ENCODE measurements at places on chromosomes 5 and 9.
A peak's percentile ranks its signal among the peaks of the same experiment; 100 is the strongest.

DNA sequence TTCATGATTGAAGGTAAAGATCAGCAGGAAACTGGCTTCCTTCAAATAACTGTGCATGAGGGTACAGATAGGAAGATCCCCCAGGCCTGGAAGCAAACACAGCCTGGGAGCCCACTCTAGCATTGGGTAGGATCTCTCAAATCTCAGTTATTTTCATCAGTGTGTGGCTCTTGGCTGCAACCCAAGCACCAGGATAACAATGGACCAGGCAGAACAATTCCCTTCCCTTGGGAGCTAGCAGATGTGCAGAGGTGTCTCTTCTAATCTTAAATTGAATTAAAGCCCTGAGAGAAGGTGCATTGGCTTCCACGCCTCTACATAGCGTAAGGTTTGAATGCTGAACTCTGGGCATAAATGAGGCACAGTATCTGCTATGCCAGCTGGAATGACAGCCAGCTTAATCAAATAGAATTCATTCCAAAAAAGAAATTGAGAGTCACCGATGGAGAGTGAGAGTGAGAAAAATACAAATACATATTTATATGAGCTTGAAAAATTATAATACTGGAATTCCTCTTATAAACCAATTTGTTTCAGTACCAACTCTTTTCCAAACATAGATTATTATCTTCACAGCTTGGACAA is 957.3 kb downstream of the CDH12 start:
- no peak for DNase-seq

DNA sequence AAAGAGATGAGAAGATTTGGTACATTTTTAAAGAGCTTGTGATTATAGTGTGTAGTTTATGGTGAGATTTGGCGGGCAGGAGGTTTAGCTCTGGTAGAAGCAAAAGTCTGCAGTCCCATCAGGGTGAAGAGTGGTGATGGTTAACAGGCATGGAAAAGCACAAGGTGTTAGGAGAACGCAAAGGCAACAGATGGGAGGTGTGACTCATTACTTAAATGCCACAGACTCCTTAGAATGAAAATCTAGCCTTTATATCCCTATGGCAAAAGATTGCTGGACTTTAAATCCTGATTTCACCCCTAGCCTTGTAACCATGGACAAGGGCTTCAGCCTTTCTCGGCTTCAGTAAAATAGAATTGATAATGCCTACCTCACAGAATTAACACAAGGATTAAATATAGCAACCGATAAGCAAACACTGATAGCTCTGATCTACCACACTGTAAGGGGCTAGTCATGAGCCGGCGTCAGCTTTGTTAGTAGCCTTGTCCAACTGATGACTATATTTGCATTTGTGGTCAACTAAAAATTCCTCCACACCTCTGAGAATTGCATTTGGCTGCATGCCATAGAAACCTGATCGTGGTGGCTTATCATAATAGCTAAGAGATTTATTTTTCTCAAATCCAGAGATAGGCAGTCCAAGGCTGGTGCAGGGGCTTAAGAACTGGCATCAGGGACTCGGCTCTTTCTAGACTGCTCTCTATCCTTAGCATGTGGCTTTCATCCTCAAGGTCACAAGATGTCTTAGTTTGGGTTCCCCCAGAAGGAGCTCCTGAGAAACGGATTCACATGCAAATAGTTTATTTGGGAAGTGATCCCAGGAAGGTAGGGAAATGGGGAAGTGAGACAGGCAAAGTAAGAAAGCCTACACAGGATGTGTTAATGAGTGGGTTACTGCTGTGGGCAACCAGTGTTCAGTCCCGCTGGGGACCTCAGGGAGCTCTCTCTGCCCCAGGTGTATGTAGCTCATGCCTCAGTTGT is 19.6 kb downstream of the MFAP3 start:
- DNase-seq: no peak

- DNase-seq: no peak
Observed at GRCh38 chr5:133475986-133476385, 136.4 kb downstream of the FSTL4 start.

DNA sequence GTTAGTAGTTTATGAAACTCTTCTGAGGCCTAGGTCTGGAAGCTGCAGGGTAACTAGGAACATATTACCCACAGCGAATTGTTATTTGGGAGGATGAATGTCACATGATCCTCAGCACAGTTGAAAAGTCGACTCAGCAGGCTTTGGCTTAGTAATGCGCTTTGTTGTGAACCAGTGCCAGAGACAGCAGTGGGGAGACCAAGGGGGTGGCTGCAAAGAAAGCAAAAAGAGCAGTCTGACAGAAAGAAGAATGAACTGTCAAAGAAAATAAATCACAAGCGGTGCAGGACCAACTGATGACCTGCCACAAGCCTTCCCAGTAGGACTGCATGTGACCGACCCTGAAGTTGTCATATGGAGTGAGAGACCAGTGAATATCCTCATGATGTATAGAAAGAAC is 170.0 kb downstream of the CCDC171 start:
- no peak for DNase-seq

GRCh38 chr5:115463983-115464382 is 80.6 kb downstream of the FEM1C start:
- DNase-seq: no peak

- no peak for DNase-seq
Observed at GRCh38 chr5:178291161-178291561, 58.6 kb upstream of the PHYKPL start.

GRCh38 chr9:101629636-101630035 is 34.9 kb upstream of the PPP3R2 start:
- DNase-seq: no peak

DNA sequence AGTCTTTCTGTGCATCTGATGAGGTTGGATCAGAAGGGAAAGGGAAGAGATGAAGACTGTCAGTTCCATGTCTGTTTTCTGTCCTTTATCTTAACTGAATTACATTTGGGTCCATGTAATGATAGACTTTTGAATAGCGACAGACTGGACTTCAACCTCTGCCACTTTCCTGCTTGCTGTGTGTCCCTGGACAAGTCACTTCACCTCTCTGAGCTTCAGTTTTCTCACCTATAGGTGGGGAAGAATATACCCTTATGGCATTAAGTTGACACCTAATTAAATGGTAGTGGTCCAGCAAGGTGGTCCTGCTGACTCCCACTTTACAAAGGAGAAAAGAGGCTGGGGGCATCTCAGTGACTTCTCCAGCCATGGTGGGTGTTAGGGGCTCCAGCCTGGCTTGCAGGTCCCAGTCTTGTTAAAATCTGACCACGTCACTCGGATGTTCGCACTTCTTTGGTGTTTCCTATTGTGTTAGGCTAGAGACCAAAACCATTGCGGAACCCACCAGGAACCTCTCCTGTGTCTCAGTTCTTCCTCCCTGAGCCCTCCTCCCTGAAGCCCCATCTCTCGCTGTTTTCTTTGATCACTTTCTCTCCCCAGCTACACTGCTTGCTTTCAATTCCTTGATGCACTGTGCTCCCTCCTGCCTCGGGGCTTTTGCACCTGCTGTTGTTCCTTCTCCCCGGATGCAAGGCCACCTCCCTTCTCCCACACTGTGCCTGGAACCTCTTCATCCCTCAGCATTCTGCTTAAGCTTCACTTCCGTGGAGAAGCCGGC is 256.5 kb downstream of the NSG2 start:
- DNase-seq: no peak

DNA sequence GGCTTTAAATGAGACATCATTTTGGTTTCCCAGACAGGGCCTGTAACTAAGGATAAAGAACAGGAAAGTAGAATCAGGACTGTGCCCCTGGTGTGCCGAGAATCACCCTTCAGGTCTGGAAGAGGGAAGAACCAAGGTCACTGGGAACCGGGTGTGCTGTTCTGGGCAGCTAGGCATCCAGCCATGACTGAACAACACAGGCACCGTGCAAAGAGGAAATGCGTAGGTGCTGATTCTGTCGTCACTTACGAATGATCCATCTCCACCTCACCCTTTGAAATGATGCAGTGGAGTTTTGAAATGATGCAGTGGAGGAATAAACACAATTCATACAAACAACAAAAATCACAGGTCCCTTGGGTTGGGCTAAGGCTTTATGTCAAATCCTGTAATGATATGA is 64.4 kb downstream of the MAP1B start:
- no peak for DNase-seq

GRCh38 chr5:3392306-3392939 is 203.2 kb upstream of the IRX1 start:
- DNase-seq: no peak

GRCh38 chr9:88810826-88811225 is 180.4 kb upstream of the S1PR3 start:
- no peak for DNase-seq

DNA sequence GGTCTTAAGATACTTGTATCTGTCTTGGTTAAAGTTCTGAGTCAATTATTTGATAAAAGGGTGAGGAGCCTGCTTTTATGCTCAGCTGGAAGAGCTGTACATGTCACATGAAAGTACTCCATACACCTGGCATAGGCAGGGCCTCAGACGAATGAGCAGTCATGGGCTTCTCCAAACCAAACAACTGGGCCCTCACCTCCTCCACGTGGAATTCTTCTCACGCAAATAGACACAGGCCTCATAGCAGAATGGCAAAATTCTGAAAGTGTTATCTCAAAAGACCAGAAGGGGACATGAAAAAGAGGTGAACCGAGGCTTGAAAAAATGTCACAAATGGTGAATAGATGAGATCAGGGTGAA is 48.6 kb downstream of the FAM240B start:
- peak; percentile 5 for DNase-seq

- DNase-seq: no peak
Observed at GRCh38 chr9:68780720-68781119, 75.7 kb downstream of the PIP5K1B start.

- no peak for DNase-seq
Observed at GRCh38 chr9:22045423-22045822, 36.3 kb upstream of the CDKN2B start.

GRCh38 chr9:137650779-137651178 is 32.0 kb downstream of the EHMT1 start:
- no peak for DNase-seq

GRCh38 chr5:63555874-63556273 is 406.4 kb downstream of the HTR1A start:
- DNase-seq: no peak

GRCh38 chr5:178535299-178536175 is 54.7 kb downstream of the COL23A1 start:
- DNase-seq: no peak

DNA sequence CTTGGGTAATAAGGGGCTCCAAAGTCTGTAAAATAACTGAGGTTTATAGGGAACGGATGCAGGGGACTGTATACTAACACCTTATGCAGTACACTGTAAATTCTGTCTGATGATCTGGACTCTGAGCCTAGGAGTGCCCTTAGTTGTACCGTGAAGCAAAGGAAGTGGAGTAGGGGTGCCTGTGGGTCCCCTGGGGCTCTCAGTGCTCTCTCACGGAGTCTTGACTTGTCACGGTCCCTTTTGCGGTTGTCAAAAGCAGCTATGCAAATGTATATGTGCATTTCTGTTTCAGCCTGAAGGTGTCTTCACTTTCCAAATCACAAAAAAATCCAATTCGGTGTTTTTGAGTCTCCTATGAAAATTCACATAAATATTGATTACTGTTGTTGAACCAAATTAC is 17.8 kb downstream of the DMRT1 start:
- DNase-seq: no peak

DNA sequence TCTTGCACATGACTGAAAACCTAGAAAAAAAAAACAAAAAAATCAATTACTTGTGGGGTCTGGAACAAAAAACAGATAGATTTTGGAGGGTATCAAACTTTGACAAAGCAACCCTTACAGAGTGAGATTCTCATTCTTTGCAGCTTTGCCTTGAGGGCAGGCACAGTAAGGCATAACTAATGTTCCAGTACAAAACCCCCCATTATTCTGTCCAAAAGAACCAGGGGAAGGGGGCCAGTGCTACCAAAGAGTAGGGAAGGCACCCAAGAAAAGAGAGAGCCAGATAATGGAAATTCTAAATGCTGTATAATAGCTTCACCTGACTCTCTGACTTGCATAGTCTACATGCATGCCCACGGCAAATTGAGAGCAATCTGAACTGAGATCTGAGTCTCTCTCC is 12.9 kb downstream of the POLK start:
- no peak for DNase-seq

GRCh38 chr9:5846501-5846921 is 13.6 kb upstream of the ERMP1 start:
- no peak for DNase-seq

- no peak for DNase-seq
Observed at GRCh38 chr5:66440202-66440680, 156.0 kb upstream of the MAST4 start.

DNA sequence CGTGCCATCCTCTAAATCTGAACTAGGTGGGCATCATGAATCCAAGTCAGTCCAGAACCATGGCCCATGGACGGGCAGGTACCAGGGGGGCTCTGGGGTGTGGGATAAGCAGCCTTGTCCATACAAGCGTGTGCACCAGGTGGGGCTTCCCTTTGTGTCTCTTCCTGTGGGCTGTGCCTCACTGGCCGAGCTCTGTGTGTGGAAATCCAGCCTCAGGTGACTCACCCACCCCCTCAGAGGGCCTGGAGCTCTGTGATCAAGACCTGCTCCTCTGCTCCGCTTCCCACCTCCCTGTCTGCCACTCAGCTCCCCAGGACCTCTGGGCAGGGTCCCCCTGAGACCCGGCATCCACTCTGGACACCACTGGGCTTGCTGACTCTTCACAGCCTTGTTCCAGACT is 33.0 kb downstream of the GADD45G start:
- no peak for DNase-seq

DNA sequence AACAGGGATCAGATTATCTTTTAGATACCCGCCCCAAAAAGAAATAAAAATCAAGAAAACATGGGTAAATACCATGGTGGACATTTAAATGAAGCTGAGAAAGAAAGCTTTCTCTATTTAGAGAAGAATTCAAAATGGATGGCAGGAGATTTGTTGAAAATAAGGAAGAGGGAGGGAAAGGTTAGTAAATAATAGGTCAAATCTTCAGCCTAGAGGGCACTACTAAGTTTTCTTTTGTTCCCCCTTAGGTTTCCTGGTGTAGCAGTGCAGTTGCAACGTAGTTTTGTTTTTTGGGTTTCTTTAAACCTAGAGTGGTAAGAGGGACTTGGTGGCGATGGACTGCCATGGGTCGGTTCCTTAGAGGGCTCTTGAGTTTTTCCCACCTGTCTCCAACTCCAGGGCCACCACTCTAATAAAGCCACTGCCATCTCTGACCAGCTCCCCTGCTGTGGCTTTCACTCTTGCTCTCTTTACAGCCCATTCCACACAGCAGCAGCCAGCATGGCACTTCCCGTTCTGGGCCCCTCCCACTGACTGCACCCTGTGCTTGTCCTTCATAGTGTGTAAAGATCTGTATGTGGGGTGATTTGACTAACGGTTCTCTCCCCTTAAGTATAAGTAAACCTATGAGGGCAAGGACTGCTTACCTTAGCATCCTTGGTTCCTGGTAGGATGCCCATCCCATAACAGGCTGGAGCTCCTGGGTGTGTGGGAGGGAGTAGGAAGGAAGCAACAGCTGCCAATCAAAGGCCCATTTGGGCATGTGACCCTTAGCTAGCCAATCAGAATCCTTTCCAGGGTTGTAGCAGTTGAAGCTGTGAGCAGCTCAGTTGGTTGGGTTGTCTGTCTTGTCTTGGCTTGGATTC is 118.3 kb downstream of the SLC1A3 start:
- no peak for DNase-seq

- DNase-seq: no peak
Observed at GRCh38 chr9:133161547-133161950, 2.2 kb downstream of the GBGT1 start.

Measured in NCI-H774 (cell line).